Muscle of back (tissue), 13 donors: ENCODE measurements at places on chromosomes 5 and 9. TPM values are rescaled to one million over a fixed set of nuclear protein-coding genes. Genes with fewer than 3 reads are reported as not detected.

PCDHGB6 gene
- polyA plus RNA-seq, result 4.6 TPM

MLANA gene
- polyA plus RNA-seq, result 1.0 TPM

GRCh38 chr9:112921549-112921948 lies 30.9 kb upstream of the SLC46A2 start:
- DNase-seq, result peak; percentile 32

- DNase-seq, result peak; percentile 98
These were observed at the start of gene TRIM23 for GRCh38 chr5:65624025-65624570. Gene TRIM23, minus strand, starts transcription at chr5:65624333. Its CDS starts 59 bp downstream, at chr5:65624274.

GRCh38 chr5:176609724-176610434 lies at the start of gene GPRIN1:
Gene GPRIN1, minus strand, starts transcription at chr5:176610156. Its CDS starts 10,322 bp downstream, at chr5:176599834.
- DNase-seq, result peak; percentile 80

GRCh38 chr5:60066502-60066901 lies 173.0 kb upstream of the PDE4D start:
- peak; percentile 41 for DNase-seq
